ENCODE measurements at places on chromosomes 4 and X.

- peak; percentile 13 for DNase-seq
Observed at GRCh38 chr4:25760518-25761157, 102.2 kb downstream of the SEL1L3 start.

- no peak for DNase-seq
Observed at GRCh38 chr4:81003597-81004111, 26.9 kb upstream of the BMP3 start.

DNA sequence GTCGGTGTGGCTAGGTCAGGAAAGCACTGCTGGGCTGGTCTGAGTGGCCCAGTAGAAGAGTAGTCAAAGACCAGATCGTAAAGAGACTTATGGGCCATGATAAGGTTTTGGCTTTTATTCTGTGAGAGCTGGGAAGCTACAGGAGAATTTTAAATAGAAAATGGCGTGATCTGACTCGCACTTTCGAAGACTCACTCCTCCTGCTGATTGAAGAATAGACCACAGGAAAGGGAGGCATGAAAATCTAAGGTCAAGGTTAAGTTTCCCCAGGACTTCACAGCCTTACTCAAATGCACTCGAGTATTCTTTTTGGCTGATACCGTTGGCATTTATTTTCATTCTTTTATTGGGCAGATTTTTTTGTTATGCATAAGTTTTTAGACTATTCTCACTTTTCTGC lies 231.4 kb upstream of the ANKRD50 start:
- no peak for DNase-seq

- no peak for DNase-seq
Observed at GRCh38 chr4:152279234-152279566, 256.7 kb downstream of the FBXW7 start.

- DNase-seq = no peak
Observed at GRCh38 chrX:15679246-15679645, 14.6 kb upstream of the CLTRN start.

GRCh38 chr4:87012265-87012953 lies 77.6 kb downstream of the AFF1 start:
- DNase-seq = no peak

GRCh38 chrX:123993904-123994635 lies 32.6 kb downstream of the STAG2 start:
- no peak for DNase-seq

- no peak for DNase-seq
Observed at GRCh38 chr4:56531823-56532222, 26.2 kb downstream of the ARL9 start.

DNA sequence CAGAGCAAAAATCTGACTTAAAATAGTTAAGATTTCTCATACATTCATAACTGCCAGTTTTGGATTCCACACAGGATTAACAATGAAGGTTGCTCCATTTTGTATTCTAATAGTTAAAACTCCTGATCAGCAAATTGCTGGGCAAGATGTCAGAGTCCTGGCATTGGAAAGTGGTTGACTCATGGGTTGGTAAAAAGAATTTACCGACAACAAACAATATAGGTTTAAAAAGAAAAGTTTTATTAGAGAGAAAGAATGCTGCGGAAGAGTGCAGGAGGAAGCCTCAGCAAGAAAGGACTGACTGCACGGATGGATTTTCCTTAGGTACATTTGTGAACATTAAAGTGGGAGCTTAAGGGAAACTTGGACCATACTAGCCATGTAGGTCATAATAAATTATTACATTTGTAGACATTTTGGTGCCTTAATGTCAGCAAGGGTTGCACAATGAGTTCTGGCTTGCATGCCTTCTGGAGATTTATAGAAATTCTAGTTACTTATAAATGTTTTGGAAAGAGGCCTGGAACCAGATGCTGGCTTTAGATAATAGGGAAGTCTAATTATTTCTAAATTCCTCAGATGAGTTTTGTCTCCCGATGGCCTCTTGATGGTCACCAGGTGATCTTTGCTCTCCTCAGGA lies 25.4 kb upstream of the IL2 start:
- DNase-seq = no peak

DNA sequence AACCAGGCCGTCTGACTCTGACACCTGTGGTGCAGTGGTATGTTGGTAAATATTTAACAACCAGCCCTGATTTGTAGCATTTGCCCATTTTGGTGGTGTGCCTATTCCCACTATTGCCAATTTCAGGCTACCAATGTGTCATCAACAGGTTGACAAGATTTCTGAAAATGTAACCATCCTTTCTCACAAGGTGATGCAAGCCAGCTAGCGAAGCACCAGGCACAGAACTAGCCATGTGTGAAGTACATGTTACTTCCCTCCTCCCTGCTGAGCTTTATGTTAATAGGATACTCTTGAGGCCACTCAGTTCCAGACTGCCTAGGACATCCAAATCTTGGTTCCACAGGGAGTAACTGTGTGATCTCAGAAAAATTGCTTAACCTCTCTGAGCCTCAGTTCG lies 7.2 kb upstream of the MAMLD1 start:
- DNase-seq = no peak

- DNase-seq = no peak
Observed at GRCh38 chrX:57422289-57422688, 135.8 kb downstream of the FAAH2 start.

DNA sequence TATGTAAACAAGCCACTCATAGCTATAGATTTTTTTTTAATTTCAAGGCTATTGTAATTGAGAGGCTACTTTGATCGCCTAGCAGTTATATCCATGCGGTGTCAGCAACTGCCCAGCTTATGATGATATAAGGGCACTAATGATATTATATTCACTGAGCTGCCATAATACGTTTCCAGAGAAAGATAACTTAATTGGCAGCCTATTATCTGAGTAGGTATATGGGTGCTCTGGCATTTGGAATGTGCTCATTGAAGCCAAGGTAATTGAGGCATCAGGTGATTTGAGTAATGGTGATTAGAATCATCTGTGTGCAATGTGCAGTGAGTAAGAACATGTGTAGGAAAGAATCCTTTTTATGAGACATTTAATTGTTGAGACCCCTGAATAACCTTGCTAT lies 490.0 kb downstream of the CENPC start:
- no peak for DNase-seq

Data from HTR-8/SVneo (cell line).